ENCODE measurements at places on chromosomes 4 and X. TPM values are rescaled to one million over a fixed set of nuclear protein-coding genes. Genes with fewer than 3 reads are reported as not detected.

GRCh38 chr4:14515556-14515955 lies 486.7 kb upstream of the CPEB2 start:
- no peak for DNase-seq

DNA sequence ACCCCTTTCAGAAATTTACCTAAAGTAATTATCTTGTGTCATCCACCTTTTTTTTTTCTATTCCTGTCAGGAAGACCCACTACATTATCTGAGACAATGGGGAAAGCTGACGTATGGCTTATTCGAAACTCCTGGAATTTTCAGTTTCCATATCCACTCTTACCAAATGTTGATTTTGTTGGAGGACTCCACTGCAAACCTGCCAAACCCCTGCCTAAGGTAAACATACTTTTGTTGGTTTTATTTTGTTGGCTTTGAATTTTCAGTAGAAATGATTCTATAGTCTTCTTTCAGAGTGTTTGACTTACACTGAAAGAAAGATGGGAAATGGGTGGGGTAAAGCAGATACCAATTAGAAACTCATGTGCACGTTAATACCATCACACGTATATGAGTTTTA lies 2.2 kb downstream of the UGT2B7 start:
- no peak for DNase-seq

GRCh38 chr4:52296341-52296740 lies 245.2 kb downstream of the SPATA18 start:
- no peak for DNase-seq

- no peak for DNase-seq
These were observed 52.8 kb upstream of the CLNK start for GRCh38 chr4:10737337-10737736.

DNA sequence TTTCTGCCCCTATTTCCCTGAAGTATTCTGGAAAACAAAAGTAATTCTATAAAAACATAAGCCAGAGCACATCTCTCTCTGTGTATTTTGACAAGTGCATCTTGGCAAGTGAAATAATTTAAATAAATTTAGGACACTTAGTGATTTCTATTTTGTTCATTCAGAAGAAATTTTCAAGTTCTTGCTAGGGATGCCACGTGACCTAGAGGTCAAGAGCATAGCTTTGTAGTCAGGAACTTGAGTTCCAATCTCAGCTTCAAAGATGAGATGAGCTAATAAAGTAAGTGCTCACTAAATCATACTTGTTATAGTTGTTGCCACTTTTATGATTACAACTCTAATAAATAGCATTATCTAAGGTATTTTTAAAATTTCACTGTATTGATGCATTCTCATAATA lies 13.8 kb downstream of the KDR start:
- no peak for DNase-seq

GRCh38 chr4:168831919-168832762 lies 177.9 kb downstream of the CBR4 start:
- DNase-seq: peak; percentile 82

DNA sequence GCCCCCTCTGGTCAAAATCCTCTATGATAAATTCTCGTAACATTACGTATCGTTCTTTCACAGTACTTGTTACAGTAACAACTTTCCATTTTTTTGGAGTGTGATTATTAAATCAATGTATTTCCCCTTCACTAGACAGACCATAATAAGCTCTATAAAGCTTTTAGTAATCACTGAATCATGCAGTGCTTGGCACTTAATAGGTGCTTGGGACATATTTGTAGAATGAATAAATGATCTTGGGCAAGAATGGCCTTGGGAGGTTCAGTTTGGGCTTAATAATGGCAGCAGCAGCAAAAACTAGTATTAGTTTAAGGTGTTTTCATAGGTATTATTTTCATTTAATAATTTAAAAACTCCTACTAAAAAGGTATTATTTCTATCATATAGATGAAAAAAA lies 33.4 kb upstream of the SFRP2 start:
- no peak for DNase-seq

DNA sequence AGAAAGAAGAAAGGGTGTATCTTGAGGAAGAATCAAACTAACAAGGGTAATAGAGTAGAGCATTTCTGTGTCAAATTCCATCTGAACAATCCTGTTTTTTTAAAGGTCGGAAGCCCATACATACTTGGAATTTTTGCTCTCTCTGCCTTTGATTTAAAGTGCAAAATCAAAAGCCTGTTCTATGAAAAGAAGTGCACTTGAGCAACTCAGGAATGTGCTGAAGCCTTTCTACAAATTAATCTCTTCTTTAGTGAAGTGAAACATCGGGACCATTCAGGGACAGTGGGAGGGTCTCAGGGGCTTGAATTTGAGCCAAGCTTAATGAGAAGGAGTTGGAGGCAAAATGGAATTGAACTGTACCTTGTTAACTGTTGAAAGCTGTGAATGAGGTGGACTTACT lies 1008.5 kb upstream of the LCORL start:
- DNase-seq: no peak

DNA sequence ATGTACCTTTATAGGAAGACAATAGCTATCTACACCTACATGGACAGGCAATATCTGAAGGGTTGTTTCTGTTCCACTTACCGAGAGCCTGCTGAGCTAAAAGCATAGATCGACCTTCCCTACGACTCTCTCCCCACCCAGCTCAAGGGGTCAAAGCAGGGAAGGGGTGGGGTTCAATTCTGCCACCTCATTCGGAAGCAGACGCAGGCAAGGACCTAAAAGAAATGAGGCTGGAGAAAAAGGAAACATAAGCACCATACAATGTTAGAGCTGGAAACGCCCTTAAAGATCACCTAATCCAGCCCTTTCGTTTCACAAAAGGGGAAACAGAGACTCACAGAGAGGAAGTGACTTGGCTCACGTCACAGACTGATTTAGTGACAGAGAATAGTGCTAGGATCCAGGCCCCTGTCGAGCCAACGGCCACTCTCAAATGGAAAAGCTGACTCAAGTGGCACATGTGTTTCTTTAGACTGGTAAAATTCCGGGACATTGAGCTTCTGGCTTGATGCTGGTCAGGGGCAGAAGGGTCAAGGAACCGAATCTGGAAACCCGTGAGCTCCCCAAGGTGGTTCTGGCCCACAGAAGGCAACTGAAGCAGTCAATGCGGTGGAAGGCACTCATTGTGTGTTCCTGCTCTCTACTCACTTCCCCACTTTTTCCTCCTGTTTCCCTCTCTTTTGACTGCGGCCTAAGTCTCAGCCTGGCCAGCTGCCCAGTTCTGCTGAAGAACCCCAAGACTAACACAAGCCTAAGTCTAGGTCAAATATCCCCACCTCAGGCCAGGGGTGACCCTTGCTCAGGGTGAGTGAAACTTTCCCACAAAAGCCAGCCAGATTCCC lies 7.5 kb downstream of the SEPTIN6 start:
- no peak for DNase-seq

DNA sequence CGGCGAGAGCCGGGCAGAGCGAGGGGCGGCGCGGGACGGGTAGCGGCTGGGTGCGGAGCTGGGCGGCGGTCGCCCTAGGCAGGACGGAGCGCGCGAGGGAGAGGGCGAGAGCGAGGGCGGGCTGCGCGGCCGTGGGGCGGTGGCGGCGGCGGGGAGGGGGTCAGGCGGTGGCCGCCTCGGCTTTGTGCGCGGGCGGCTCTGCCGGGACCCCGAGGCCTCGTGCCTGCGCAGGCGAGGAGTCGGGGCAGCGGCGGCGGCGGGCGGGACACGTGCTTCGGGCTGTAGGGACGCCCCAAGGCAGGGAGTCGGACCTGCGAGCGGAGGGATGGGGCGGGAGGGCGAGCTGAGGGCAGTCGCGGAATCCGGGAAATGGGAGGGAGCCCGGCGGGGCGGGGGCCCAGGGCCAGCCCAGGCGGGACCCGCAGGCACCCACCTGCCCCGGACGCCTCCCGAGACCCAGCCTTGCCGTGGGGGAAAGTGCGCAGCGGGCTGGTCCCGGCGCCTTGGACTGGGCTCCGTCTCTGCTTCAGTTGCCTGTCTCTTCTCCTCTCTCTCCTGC lies 465 bp downstream of the BMPR1B start:
- DNase-seq: no peak

DNA sequence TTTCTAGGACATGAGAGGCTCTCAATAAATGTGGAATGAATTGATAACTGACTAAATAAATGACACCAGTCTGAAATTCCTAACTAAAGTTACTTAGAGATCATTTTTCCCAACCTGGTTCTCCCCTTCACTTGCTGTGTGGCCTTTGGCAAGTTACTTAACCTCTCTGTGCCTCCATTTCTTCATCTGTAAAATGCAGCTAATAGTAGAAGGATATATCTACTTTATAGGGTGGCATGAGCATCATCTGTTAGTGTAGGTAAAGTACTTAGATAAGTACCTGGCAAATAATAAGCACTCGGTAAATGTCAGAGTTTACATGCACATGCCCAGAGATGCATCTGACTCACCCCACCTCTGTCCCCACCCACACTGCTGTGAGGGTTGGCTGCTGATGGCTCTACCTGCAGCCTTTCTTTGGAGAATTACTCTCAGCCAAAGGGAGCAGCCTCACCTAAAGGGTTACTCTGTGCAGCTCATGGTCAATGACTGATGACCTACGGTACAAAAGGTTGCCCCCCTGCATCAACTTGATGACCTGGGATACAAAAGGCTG lies 139.3 kb downstream of the CHIC2 start:
- no peak for DNase-seq

- peak; percentile 29 for DNase-seq
These were observed 43.3 kb downstream of the FGFBP1 start for GRCh38 chr4:15894921-15895916.

DNA sequence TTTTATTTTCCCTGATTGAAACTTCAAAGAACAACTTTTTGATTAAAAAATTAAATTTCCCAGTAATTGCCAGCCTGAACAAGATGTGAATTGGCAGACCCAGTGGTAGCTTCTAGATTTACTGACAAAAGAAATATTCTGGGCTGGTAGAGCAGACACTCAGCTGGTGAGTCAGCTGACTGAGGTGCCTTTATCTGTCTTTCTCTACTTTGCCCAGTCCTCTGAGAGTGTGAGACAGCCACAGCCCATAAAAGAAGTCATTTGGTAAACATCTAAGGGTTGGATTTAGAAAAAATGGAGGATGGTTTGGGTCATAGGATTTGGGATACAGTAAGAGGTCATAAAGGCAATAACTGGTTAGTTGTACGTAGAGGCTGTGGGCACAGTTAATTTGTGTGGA lies 54.5 kb downstream of the CCSER1 start:
- no peak for DNase-seq

- peak; percentile 14 for DNase-seq
These were observed 38.2 kb downstream of the C4orf50 start for GRCh38 chr4:5979981-5980380.

GRCh38 chr4:150123087-150123486 lies 44.8 kb downstream of the DCLK2 start:
- no peak for DNase-seq

- DNase-seq: no peak
These were observed 119.8 kb upstream of the TEX13D start for GRCh38 chrX:124212622-124213021.

DNA sequence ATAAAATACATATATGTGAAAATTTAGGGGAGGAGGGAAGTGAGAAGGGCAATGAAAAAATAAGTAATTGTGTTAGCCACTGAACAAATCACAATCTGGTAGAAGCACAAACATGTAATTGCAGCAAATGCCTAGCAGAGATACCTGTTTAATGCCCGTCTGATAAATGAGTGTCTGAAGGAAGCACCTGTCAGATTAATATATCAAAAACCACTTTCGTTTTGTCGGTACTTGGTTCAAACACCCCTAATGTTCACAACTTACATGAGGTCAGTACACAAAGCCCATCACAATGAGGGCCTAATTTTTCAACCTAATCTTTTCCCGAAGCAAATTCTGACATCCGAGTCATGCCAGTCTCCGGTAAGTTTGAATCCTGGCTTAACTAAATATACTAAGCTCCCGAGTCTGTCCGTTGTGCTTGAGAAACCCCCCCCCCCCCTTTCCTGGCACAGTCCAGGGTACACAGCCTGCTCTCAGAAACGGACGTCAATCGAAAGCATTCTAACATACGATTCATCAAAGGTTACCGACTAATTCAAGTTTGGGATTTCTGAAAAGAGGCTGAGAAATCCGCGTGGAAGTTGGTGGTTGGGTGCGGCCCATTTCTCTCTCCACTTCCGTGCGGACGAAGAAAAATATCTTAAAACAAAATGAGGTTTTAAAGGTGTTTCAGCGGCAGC lies 758 bp downstream of the SDAD1 start:
- DNase-seq: no peak

- DNase-seq: no peak
These were observed 59.6 kb downstream of the NFKB1 start for GRCh38 chr4:102560571-102561341.

- no peak for DNase-seq
These were observed 8.9 kb upstream of the GSX2 start for GRCh38 chr4:54090804-54091623.

DNA sequence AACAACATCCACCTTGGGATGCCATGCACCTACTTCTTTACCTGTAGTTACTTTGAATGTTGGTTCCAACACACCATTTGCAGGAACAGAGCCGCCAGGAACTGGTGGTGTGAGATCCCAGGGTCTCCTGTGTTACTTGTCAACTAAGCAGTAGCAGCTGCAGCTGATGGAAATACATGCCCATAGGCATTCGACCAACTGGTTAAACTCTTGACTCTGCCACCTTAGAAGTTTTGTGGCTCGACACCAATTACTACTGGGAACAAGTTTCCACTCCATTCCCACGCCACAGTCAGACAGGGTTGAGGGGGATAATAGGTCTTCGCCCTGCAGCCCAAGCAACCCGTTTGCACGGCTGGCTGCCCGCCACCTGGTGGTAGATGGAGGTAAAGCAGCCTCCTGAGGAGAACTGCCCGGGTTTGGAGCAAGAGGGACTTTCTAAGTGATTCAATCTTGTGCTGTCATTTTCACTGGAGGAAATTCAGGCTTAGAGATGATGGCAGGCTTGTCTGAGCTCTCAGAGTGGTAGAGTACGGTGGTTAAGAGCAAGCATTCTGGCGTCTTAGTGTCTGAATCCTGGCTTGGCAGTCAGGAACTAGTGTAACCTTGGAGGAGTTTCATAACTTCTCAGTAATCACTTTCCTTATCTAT lies 119.1 kb upstream of the TRIM2 start:
- DNase-seq: peak; percentile 53

- DNase-seq: peak; percentile 37
These were observed 158.3 kb downstream of the CPE start for GRCh38 chr4:165537028-165537648.

- no peak for DNase-seq
These were observed 34.6 kb upstream of the WDR1 start for GRCh38 chr4:10151182-10151581.

The ITGB1BP2 gene
- 0.96 TPM for total RNA-seq

The HTATSF1 gene
- 38.6 TPM for total RNA-seq

The AREG gene
- 2.4 TPM for total RNA-seq

The SATL1 gene
- total RNA-seq: not detected

The SERPINA7 gene
- total RNA-seq: not detected

The CPE gene
- total RNA-seq: under 0.01 TPM

Measured in RPMI7951 (cell line).